Activated naive CD4-positive, alpha-beta T cell treated with anti-CD3 and anti-CD28 coated beads, Interleukin-2, amount 50 U/mL, for 72 hours (primary cell): ENCODE measurements at places on chromosomes 7 and 10. TPM values are rescaled to one million over a fixed set of nuclear protein-coding genes. Genes with fewer than 3 reads are reported as not detected.

Gene POLR2J2
- total RNA-seq: 20.9 TPM

Gene ANKRD2
- total RNA-seq: 0.25 TPM

Gene ERLIN1
- total RNA-seq: 16.8 TPM

DNA sequence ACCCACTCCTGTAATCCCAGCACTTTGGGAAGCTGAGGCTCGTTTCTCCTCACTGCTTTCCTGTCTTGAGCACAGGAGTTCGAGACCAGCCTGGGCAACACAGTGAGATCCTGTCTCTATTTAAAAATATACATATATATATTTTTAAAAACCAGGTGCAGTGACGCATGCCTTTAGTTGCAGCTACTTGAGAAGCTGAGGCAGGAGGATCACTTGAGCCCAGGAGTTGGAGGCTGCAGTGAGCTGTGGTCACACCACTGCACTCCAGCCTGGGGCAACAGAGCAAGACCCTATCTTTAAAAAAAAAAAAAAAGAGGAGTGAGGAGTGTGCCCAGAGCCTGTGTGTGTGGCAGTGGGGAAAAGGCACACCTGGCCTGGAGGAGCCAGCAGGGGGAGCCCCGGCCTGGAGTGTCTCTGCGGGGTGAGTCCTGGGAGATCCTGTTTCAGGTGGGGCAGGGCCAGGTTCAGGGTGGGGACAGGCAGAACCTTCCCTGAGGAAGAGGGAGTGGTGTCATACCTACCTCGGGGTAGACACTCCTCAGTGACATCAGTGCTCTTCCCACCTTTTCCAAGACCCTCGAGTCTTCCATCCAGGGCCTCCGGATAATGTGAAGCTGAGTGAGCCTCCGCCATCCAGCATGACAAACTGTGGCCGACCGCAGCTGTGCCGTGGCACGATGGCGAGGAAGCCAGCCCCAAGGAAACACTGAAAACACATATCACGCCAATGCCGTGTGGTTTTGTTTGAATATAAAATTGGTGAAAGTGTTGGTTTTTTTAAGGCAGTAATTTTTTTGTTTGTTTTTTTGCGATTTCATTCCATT is 9.0 kb upstream of the ARPC1B start:
- no peak for DNase-seq

DNA sequence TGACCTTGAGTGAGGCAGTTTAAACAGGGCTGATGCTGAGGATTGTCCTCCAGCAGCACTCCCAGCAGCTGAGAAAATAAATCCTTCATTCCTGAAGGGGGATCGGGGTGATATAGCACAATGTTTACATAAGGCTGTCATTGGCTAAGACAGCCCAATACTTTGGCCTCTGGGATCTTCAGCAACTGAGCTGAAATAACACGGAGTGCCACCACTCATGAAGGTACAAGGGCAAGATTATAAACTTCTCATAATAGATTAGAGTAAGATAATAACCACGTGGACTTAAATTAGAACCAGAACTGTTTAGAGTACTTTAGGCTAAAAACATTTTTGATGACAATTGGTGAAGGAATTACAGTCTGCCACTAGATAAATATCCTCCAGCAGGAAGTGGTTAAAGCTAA is 70.0 kb upstream of the PAPSS2 start:
- no peak for DNase-seq

GRCh38 chr10:80266513-80266863 is 23.0 kb downstream of the MAT1A start:
- DNase-seq: no peak

GRCh38 chr10:16437540-16437894 is 707 bp downstream of the PTER start:
- no peak for DNase-seq

- DNase-seq: no peak
Observed at GRCh38 chr10:25682203-25682851, 251.7 kb upstream of the MYO3A start.

GRCh38 chr10:22245567-22245966 is 27.8 kb upstream of the EBLN1 start:
- no peak for DNase-seq

GRCh38 chr7:3197567-3198213 is 103.4 kb upstream of the SDK1 start:
- DNase-seq: no peak

DNA sequence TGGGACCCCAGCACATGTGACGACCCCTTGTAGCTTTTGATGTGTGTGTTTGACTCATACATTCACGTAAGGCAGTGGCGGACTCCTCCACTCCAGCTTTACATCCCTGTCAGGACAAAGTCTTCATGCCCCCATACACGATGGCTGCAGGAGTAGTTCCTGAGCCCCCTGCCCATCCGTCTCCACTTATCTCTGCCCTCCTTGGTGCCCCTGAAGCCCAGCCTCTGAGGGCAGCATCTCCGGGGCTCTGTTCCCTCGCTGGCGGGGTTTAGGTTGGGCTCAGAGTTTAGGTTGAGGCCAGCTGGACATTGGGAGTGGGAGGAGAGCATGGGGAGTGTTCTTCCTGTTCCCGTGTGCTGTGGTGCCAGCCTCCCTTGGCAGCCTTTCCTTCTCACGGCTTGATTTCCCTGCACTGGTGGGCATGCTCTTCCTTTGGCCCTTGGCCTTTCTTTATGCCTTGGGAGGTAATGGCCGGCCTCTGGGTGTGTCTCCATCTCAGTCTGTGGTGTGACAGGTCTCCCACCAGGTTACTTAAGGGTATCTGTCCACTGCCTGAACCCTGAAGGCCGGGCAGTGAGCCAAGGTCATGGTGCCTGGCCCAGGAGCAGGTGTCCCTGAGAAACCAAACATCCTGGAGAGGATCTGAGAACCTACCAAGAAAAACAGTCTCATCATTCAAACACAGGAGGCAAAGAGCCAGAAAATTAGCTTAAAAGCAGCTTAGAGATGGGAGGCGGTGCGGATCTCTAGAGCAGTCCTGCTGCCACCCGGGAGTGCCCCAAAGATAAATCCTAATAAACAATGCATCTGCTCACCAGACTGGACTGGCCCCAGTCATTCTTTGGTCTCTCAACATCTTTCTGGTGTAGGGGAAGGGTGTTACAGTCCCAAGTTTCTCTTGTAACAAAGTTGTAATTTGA is 85.5 kb downstream of the GLRX3 start:
- DNase-seq: no peak

DNA sequence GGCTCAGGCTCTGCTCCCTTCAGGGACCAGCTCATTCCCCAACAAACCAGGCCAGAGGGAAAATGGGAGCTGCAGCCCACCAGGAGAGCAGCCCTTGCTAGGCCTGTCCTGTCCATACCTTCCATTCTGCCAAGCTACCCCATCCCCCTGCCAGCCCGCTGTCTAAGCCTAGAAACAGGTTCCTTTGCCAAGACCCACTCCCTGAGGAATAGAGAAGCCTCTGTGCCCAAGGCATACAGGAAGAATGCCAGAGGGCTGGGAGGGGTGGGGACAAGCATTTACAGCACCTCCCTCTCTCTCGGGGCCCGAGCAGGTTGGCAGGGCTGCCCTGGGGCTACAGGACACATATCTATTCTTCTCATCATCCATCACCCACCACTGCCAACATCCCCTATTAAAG is 178.3 kb downstream of the GRID1 start:
- DNase-seq: no peak

DNA sequence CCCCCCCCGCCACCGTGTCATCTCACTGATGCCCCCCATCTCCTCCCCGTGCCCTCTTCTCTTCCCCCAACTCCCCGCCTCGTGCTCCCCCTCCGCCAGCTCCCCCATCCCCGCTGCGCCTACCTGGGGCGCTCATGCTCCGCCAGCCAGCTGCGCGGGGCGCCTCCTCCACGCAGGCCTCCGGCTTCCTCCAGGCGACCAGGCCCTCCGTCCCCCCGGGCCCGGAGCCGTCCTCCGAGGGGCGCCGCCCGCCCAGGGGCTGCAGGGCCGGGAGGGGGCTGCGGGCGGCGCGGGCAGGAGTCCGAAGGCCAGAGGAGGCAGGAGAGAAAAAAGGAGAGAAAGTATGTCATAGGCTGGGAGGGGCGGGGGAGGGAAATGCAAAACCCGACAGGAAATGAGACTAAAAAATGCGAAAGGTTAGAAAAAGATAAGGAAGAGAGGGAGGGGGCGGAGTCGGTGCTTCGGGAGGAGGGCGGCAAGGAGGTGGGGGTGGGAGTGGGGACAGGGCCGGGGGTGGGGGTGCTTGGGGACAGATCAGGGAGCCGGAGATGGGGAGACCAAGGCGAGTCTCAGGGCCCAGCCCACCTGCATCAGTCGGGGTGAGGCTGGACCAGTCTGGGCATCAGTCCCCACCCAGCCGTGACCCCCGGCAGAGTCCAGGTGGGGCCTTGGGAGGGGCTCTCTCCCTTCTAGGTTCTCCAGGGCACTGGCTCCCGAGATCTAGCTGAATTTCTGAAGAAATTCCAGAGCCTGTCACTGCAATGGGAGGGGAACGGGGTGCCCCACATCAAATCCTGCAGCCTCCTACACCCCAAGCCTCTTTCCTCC is at the start of gene CARD11:
Gene CARD11, minus strand, starts transcription at position 324 of the 828 bp plus-strand sequence. CDS start 85,361 bp downstream, outside the sequence.
- DNase-seq: peak; percentile 46

- DNase-seq: no peak
Observed at GRCh38 chr10:3324612-3325038, 152.0 kb upstream of the PITRM1 start.

- DNase-seq: no peak
Observed at GRCh38 chr10:120607710-120608703, 151.0 kb downstream of the PLPP4 start.

DNA sequence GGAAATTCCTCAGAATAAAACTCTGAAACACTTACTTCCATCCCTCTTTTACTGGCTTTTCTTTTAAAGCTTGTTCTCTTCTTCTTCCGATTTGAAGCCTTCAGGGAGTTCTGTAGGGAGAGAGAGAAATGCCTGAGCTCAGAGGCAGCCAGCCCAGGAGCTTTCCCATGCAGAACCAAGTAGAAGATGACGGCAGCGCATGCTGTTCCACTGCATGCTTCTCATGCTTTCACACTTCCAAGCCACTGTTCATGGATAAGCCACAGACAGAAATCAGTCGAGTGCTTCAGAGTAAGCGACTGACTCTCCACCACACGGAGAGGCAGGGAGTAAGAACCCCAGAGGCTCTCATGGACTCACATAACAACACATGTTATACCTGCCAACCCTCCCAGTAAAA is 237.3 kb downstream of the DGKI start:
- DNase-seq: no peak
